ENCODE measurements at places on chromosomes 4 and X.

- no peak for DNase-seq
Observed at GRCh38 chr4:133597251-133597650, 448.2 kb downstream of the PCDH10 start.

GRCh38 chr4:184514121-184514988 is 40.0 kb upstream of the IRF2 start:
- DNase-seq: no peak

GRCh38 chr4:988726-989721 is 2.2 kb downstream of the IDUA start:
- DNase-seq: no peak

- DNase-seq: no peak
Observed at GRCh38 chr4:74047152-74047551, 8.7 kb upstream of the CXCL3 start.

- DNase-seq: no peak
Observed at GRCh38 chr4:827209-828081, 1.5 kb upstream of the CPLX1 start.

- DNase-seq: no peak
Observed at GRCh38 chr4:95606739-95607138, 58.0 kb upstream of the UNC5C start.

- DNase-seq: no peak
Observed at GRCh38 chrX:118522230-118522926, 26.8 kb downstream of the DOCK11 start.

- no peak for DNase-seq
Observed at GRCh38 chr4:183469285-183469684, 24.8 kb downstream of the CDKN2AIP start.

DNA sequence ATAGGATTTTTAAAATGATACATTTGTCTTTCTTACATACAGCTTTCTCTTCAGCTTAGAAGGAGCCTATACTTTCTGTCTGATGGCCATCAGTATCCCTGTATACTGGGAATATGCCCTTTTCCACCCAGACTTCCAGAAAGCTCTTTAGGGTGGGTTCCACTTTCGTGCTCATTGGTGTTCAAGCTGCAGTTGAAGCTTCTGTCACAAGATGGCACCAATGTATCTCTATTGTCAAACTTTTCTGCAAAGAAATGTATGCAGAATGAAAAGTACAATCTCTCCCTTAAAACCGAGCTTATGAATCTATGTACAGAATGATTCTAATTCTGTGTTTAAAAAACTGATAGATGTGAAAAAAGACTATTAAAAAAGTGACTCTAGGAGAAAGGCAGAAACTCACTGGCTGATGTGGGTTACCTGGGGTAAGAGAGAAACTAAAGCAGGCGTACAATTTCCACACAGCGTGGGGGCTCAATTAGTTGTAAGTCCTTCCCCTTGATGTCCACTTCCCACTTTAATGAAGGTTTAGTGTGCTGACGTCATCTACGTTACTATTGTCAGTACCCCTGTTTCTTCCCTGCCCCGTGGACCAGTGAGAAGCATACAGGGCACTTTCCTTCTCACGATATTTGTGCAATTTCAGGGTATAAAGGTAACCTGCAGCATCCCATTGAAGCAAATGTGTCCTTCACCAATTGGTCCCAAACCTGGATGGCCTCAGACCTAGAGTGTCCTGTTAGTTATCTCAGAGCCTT is 57.3 kb upstream of the TCEAL2 start:
- no peak for DNase-seq

- DNase-seq: no peak
Observed at GRCh38 chrX:14837155-14837554, 35.7 kb downstream of the FANCB start.

GRCh38 chr4:48153791-48154550 is 19.9 kb upstream of the TXK start:
- no peak for DNase-seq

- peak; percentile 28 for DNase-seq
Observed at GRCh38 chr4:186013419-186014186, 55.4 kb upstream of the TLR3 start.

DNA sequence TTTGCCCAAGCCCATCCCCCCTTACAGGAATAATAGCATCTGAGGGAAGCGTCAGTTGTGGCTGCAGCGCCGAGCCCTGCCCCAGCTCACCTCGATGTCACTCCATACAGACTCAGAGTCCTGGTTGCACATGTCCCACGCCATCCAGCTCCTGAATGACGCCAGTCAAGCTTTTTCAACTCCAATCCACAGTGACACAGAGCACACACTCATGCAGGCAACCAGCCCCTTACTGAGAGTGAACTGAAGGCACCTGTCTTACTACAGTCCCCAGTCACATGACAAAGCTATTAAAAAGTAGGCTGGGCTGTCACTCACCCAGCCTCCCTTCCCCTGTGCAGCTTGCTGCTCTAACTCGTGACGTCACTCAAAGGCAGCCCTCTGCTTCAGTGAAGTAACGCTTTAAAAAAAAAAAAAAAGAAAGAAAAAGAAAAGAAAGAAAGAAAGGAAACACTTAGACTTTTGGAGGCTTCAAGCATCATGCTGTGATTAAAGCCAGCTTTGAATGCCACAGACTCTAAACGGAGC is at the start of gene PPARGC1A:
PPARGC1A (minus strand) TSS at position 234 of the 528 bp plus-strand sequence; CDS start at position 144, 90 bp downstream.
- DNase-seq: no peak

DNA sequence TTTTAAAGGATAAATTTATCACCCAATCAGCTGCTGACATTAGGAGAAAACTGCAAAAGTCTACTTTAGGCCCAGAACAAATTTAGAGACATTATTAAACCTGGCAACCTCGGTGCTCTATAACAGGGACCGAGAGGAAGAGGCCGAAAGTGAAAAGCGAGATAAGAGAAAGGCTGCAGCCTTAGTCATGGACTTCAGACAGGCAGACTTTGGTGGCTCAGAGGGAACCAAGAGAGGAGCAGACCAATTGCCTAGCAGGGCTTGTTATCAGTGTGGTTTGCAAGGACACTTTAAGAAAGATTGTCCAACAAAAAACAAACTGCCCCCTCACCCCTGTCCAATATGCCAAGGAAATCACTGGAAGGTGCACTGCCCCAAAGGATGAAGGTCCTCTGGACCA is 12.8 kb upstream of the UGT2B10 start:
- DNase-seq: no peak

GRCh38 chr4:43112139-43112538 is 219.6 kb downstream of the GRXCR1 start:
- DNase-seq: no peak

- no peak for DNase-seq
Observed at GRCh38 chr4:2241003-2241402, 918 bp downstream of the HAUS3 start.

- DNase-seq: no peak
Observed at GRCh38 chrX:111035256-111035655, 60.7 kb upstream of the PAK3 start.

- DNase-seq: no peak
Observed at GRCh38 chr4:71009086-71009485, 15.6 kb downstream of the DCK start.

DNA sequence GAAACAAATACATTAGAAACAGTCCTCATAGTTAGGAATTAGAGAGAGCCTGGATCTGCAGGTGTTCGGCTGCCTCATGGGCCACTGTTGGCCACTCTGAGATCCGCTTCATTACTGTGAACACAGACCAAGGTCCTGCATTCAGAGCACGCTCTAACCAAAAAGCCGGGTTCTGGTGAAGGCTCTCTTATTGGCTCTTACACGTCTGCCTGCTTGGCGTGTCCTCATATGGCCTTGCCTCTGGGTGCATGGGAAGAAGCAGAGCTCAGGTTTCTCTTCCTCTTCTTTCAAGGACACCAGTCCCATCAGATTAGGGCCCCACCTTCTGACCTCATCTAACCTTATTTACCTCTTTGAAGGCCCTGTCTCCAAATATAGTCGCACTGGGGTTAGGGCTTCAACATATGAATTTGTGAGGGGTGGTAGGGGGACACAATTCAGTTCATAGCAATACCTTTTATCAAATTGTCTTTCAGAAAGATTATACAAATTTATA is 37.1 kb upstream of the ELF2 start:
- DNase-seq: no peak

DNA sequence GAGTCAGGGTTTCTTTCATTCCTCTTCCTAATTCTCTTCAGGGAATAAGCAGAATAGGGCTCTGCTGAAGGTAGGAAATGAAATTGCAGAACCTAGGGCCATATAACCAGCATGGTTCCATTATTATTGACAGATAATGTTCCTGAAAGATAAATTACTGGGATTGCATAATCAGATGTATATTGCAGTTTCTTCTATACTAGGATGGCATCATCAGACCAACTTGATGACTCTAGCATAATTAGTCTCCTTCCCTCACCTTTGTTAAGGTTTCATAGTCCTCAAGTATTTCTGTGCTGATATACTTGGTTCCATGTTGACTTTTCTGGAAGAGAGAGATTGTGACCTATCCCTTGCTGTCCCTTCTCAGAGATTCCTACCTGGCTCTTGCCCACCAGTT is 492.3 kb upstream of the LCORL start:
- DNase-seq: no peak

DNA sequence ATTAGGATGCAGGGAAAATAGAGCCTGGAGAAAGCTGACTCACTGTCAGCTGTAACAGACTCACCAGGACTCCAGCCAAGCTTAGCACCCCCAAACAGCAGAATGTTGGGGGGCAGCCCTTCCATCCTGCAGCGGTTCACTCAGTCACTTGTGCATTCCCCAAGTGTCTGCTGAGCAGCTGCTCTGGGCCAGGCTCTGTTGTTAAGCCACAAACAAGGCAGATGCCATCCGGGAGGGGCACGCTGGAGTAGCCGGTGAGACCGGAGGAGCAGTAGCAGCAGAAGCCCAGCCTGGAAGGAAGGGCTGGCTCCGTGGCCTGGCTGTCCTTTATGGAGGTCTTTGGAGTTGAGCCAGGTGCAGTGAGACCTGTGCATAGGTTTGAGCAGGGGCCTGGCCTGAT is 22.0 kb downstream of the CCNQ start:
- no peak for DNase-seq

- DNase-seq: no peak
Observed at GRCh38 chrX:97672608-97673007, 788.9 kb downstream of the RPA4 start.

DNA sequence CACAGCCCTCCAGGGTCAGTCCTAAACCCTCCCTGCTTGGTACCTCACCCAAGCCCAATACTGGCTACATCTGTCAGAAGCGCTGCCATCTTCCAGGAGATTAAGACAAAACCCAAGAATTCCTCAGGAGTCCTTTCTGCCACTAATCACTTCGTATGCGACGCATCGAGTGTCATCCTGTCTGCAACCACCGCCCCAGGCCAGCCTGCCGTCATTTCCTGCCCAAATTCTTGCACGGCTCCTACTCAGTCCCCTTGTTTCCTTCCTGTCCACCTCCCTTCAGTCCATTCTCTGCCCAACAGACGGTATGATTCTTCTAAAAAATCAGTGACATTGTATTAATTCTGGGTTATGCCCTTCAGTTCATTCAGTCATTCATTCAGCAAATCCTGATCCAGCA is 113.6 kb downstream of the NFKB1 start:
- no peak for DNase-seq

GRCh38 chr4:118867311-118868067 is 21.2 kb upstream of the SYNPO2 start:
- no peak for DNase-seq

DNA sequence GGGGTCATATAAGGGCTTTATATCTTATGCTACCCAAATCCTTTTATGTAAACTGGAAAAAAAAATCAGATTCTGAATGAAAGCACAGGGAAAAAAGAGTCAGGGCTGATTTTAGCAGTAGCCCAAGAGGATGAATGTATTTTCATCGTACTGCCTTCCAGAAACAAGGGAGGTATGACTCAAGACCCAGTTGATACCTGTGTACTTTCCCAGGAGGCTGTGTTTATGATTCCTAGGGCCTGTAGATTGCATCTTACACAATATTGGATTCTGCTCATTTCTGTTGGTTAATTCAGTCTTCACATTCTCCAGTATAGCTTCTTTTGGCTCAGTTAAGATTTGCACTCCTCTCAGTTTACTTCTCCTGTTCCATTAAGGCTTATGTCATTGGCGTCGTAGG is 127.9 kb upstream of the LIMCH1 start:
- no peak for DNase-seq

DNA sequence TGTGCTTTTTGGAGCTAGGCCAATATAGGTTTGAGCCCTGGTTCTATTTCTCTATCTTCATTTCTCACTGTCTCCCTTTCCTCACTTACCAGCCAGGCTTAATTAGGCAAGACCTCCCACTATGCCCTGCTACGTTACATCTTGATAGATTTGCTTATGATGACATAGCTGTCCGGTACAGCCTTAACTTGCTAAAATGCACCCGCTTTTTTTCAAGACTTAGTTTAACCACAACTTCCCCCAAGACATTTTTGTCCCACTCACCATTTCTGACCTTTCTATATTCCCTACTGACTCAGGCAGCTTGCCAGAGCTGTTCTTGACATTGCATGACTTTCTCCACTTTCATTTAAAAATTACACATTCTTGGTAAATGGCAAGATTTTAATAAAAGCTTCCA is 152.6 kb downstream of the MID1 start:
- no peak for DNase-seq

DNA sequence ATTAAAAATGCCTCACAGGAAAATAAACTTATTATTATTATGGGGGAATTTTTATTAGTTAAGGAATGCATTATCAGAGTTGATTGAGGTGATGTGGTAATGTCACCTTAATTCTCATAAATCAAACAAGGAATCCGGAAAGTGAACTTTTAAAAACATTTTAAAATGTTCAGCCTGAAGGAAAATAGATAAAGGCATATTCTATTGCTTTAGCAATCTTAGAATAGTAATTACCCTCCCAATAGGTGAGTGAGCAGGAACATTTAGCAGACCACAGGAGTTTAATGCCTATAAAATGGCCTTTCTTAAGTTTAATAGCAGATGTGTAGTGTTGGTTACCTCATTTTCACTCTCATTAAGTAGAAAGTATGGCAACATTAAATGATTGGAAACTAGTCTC is 160.9 kb upstream of the MAD2L1 start:
- no peak for DNase-seq
